ENCODE measurements at places on chromosomes 5 and 9. TPM values are rescaled to one million over a fixed set of nuclear protein-coding genes. Genes with fewer than 3 reads are reported as not detected.

TTC1 gene
- total RNA-seq: 55.6 TPM

SH3TC2 gene
- 11.8 TPM for total RNA-seq

PPIC gene
- 16.5 TPM for total RNA-seq

GRM6 gene
- total RNA-seq: not detected

ARID3C gene
- 0.13 TPM for total RNA-seq

Data from SJCRH30 (cell line).